ENCODE measurements at places on chromosomes 1 and 21.

- no peak for DNase-seq
These were observed 664.3 kb downstream of the ADGRL2 start for GRCh38 chr1:82465024-82465423.

DNA sequence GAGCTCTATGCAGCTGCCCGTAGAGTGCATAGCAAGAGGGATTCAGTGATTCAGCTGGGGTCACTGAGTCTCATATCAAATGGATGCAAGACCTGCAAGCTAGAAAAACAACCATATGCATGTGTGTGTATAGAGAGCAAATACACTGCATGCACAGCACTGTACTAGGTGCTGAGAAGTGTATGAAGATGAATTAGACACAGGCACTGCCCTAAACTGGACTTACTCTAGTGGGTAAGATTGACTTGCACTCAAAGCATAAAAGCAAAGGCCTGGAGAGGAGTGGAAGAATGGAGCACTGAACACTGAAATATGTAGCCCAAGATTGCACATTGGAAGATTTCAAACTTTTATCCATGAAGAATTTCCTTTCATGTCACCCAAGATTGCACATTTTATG lies 5.5 kb upstream of the GBP1 start:
- DNase-seq, result no peak

DNA sequence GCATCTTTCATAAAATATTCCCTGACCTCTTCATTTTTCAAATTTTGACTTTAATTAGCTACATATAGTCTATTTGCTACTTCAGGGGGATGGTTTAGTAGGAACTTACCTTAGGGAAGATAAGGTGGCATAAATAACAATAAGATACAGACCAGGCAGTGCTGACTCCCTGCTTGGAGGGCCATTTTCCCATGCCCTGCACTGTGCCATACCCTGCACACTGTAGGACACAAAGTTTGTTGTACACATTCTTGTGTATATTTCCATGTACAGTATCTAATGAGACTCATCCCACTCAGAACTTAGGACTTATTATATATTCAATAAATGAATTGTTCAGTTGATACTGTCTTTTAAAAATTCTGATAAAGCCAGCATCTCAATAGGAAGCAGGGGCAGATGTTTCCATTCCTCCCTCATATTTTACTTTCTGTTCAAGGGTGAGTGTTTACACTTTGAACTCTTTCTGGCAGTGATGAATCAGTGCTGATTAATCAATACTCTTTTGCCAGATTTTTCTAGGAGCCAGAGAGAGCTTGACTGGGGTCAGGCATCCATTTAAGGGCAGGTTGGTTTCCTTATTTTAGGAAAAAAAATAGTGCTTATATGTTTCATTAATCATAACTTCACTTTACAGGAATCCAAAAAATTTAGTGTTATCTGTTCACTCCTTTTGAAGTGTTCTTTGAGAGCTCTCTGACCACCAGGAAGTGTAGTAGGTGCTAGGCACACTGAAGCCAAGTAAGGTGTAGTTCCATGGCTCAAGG lies 30.6 kb downstream of the MPZL1 start:
- no peak for DNase-seq

DNA sequence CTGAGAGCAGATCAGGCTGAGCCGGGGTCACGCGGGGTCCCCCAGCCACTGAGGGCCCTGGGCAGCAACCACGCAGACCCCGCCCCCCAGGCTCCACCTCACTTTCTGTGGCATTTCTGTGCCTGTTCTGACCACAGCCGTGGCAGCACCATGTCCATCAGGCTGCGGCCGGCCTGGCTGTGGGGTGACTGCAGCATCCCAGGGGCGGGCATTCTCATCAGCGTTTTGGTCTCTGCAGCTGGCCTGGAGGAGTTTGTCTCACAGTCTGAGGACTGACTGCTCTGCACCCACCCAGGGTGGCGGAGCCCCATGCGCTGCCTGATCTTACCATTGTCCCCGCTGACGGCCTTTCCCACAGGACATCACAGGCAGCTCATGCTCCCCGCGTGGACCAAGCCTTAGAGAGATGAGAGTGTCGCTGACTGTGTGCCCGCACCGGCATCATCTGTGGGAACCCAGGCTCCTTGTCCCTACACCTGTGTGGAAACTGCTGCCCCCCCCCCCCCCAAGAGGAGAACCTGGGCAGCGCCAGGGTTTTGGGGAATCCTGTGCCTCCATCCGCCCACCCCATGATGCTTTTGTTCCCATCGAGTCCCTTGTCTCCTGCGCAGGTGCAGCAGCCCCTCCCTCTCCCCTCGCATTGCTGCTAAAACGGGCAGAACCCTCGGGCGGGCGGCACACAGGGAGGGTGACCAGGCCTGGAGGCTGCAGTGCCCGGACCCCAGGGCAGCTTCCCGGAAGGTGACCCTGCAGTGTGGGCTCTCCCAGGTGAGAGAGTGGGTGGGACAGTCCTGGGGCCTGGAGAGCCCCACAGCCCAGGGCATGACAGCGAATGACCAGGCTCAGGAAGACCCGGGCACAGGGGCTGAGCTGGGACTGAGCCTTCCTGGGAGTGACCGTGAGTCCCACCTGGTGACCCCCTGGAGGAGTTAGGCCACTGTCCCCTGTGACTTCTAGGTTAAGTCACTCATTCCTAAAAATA lies 1.8 kb downstream of the KRTAP10-1 start:
- no peak for DNase-seq

DNA sequence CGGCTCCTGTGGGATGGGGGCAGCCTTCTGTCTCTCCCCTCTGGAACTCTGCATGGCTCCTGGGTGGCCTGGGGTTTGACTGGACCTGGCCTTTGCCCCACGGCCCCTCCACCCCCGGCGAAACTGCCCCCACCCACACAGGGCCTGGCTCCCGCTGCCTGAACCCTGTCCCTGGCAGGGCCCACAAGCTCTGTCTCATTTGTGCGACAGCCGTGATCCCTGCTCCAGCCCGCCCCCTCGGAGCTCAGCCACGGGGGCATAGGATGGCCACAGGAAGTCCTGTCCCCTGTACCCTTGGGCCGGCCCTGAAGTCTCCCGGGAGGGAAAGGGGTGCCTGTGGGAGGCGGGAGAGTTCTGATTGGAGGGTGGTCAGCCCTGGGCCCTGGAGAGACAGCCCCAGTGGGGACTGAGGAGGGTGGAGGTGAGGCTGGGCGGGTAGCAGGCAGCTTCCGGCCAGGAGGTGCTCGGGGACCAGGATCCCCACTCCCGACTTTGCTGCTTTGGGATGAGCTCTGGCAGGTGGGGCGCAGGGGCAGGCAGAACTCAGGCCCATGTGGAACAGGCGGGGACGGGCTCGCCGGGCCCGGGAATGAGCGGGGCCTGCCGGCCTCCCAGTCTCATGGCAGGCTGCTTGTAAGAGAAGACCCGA lies 45.1 kb downstream of the SLX9 start:
- no peak for DNase-seq

DNA sequence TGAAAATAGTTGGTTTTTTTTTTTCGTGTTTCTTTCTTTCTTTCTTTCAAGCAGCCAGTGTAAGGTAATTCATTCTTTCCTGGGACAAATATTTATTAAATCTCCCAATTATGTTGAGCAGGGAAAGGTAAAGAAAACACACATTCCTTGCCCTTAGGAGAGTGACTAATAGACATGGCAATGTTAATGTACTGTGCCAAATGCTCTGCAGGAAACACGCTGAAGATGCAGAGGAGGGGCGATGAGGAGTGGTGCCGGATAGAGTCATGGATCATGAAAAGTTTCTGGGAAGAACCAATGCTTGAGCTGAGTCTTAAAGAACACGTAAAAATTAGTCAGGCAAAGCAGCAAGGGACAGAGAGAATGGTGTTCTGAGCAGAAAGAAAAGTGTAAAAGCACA lies 199.2 kb downstream of the DNM3 start:
- no peak for DNase-seq
